HepG2 (cell line): ENCODE measurements at places on chromosomes 1 and 21.

- no peak for DNase-seq
Observed at GRCh38 chr1:79657951-79658658, 651.6 kb upstream of the ADGRL4 start.

GRCh38 chr1:209653915-209654351 is 1.7 kb upstream of the LAMB3 start:
- peak; percentile 56 for DNase-seq

DNA sequence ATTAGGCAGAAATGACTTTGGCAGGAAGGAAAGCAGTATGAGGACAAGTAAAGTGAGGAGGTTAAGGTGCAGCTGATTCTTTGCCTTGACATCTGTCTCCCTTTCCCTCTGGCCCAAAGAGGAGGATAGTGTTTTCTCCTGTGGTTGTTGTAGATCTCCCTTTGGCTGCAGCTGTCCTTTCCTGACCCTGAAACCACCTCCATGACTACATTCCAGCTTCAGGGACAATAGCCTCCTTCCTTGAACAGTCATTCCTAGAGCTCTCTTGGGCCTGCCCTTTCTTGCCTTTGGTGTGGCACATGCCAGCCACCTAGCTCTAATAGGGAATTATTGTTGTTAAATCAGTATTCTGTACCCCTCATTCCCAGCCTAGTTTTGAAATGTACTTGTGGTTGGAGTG is 6.2 kb downstream of the ZMYM1 start:
- DNase-seq: no peak

DNA sequence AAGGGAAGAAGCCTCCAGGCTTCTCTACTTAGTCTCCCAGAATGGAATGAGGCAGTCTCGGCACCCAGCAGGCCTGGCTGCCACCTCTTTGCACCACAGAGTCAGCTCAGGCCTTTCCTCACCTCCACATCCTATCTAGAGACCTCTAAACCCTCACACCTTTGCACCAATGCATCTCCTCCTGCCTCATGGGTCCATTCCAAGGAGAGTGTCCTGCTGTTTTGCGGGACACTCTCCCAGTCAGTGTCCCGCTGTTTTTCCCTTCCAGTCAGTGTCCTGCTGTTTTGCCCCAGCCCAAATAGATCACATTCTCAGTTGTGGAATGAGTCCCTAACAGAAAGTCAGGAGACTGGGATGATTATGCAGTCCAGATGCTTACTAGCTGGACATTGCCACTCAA is 185.6 kb upstream of the CAMK1G start:
- DNase-seq: no peak

DNA sequence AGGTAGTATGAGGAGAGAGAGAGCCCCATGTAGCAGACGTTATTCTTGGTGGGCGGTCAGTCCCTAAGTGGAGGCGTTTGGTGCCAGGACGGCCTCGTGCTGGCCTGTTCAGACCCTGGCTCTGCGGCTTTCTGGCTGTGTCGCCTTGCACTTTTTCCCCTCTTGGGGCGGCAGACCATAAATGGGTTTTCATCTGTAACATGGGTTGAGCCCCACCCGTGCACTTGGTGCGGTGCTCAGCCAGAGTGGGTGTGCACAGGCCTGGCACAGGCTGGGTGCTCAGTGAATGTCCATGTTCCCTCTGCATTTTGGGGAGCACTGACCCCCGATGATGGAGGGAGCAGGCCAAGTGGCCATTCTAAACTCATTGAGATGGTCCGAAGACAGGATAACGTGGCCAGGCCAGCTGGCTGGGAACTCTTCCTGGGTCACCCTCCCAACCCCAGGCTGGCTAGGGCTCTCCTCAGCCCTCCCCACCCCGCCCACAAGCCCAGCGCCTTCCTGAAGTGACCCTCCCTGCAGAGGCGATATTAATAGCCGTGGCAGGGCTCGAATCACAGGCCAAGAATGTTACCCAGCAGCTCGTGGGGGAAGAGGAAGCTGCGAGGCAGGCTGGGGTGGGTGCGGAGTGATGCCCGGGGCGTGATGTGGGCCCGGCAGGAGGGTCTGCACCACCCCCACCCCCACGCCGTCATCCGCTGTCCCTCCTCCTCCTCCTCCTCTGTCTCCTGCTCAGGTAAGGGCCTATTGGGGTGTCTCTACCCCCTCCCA is 78.5 kb downstream of the ARHGEF10L start:
- no peak for DNase-seq

DNA sequence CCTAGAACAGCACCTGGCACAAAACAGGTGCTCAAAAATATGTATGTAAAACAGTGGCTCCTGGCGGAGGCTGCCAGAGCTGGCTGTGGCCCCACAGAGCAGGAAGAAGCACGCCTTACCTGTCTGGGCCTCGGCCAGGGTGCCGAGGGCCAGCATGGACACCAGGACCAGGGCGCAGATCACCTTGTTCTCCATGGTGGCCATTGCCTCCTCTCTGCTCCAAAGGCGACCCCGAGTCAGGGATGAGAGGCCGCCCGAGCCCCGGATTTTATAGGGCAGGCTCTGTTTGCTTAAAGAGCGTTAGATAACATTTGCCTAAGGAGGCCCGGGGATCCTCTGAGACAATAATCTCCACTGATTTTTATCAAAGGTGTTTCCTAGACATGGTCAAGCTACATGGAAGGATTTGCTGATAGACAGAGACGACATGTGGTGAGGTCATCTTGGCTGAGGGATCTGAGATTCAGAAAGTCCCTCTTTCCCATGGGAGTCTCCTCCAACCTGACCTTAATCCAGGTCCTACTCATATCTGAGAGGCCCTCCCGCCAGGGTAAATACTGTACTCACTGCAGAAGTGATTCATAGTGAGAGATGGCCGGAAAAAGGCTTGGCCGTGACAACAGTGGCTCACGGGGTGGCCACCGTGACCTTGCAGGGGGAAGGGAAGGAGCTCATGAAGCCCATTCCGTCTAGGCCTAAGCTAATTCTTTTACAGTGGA is at the start of gene TFF1:
Gene TFF1, minus strand, starts transcription at position 244 of the 719 bp plus-strand sequence. Its CDS starts 40 bp downstream, at position 204.
- peak; percentile 71 for DNase-seq

DNA sequence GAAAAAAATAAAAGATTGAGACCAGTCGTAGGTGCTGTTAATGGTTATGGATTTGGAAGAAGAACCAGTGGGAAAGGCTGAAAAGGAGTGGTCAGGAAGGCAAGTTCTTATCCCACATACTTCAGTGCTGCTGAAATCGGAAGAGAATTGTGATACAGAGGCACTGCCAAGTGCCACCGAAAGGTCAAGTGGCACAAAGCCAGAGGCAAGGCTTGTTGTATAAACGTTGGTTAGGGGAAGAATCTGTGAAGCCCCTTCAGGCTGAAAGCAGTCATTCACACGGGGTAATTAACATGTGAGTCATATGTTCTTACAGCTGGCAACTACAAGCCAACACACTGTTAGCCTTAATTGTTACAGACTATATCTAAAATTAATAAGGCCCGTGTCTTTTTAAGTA is 48.8 kb downstream of the ZBTB40 start:
- no peak for DNase-seq

DNA sequence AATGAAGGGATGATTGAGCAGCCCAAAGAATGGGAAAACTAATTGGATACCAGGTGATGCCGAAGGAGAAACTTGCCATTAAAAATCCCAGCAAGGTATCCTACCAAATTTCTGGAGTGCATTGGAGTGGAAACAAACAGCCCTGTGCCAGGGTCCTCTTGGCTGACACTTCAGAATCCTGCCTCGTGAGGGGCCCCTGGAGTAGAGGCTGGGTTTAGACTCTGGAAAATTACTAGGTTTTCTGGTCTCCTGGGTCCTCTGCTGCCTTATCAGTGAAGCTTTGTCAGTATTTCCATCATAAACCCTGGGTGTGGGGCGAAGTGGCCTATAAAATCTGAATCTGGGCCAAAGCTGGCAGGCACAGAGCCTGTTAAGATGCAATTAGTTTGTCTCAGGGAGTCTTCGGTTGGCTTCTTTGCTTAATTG is 289.2 kb upstream of the USP24 start:
- no peak for DNase-seq

DNA sequence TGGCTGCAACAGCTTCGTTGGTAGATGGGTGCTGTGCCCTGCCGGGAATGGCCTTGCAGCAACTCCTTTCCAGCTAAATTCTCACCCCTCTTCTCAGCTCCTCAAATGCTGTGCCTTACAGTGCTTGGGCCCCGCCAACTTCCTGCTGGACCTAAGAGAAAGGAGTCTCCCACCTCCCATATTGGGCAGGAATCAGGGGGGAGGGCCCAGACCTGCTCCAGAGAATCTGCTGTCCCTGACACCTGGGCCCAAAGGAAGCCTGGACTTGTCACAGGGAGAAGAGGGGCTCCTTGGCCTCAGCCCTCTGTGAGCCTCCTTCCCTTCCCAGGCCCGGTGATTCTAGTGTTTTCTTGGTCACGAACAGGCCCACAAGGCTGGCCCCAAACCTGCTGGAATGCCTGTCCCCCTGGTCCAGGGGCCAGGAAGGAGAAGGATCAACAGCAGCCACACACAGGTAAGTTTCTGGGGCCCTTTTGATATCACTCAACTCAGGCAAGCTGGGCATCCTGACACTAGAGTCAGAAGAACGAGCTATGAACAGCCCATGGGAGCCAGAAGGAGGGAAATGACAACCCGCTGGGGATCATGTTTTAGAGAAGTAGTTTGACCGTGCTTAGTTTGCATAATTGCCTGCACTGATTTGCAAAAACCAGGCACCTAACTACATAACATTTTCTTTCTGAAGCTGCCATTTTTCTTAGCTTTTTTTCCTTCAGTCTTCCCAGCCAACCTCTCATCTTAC is 86.2 kb downstream of the CD247 start:
- no peak for DNase-seq

- peak; percentile 58 for DNase-seq
Observed at GRCh38 chr1:201751872-201752271, 77.1 kb upstream of the IPO9 start.

GRCh38 chr1:63103682-63104081 is 218.7 kb upstream of the FOXD3 start:
- DNase-seq: no peak

- no peak for DNase-seq
Observed at GRCh38 chr1:184932319-184932718, 42.0 kb downstream of the NIBAN1 start.

GRCh38 chr1:57872913-57873312 is 449.1 kb upstream of the DAB1 start:
- no peak for DNase-seq

DNA sequence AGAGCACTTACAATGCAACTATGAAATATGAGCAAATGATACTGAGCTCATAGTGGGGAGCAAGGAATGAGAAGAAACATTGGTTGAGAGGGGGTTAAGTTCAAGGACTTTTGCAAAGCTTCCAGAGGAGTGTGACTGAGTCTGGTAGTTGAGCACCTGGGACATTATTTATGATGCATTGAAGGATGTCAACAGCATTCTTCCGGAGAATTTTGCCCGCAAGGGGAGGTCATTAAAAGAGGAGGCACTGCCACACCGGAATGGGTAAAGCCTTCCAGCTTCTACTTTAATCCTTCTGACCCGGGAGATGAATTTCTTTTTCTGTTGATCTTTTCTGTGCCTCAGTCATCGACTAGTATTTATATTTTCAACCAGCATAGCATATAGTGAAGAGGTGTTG is 208.4 kb upstream of the CAMK1G start:
- DNase-seq: no peak

GRCh38 chr1:66750577-66750976 is 1.7 kb upstream of the DYNLT5 start:
- DNase-seq: no peak

DNA sequence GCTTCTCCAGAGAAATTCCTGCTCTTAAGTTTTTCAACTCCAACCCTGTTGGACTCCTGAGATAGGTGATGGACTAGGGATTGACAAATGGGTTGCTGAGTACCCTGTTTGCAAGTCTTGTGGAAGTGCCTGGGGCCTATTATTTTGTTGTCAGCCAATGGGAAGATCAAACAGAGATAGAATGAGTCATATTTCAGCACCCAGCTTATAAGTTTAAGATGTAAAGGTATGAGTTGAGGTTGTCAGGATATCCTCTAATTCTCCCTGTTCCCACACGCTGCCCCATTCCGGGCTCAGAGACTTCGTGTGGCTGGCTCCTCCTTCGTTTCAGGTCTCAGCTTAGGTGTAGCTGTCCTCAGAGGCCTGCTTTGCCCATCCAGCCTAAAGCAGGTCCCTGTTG is 91.8 kb downstream of the CENPF start:
- no peak for DNase-seq
